ENCODE measurements at places on chromosomes 7 and 10. TPM values are rescaled to one million over a fixed set of nuclear protein-coding genes. Genes with fewer than 3 reads are reported as not detected.
A peak's percentile ranks its signal among the peaks of the same experiment; 100 is the strongest.

Gene PTN
- 2.1 TPM for total RNA-seq

DNA sequence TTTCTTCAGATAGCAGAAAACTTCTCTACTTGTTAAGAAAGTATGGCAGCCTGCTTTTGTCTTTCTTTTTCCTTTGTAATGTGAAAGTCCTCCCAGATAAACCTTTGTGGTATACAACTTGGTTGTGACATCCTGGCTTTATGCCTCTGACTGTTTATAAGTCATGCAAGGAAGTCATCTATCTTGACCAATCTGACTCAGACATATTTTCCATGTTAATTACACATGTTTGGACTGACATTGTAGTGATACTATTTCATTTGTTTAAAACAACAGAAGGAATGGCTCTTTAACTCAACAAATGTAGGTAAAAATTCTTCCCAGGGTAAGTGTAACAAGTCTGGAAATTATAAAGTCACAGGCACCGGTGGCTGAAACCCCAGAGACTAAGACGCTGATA lies 341.6 kb upstream of the MEOX2 start:
- peak; percentile 88 for DNase-seq

DNA sequence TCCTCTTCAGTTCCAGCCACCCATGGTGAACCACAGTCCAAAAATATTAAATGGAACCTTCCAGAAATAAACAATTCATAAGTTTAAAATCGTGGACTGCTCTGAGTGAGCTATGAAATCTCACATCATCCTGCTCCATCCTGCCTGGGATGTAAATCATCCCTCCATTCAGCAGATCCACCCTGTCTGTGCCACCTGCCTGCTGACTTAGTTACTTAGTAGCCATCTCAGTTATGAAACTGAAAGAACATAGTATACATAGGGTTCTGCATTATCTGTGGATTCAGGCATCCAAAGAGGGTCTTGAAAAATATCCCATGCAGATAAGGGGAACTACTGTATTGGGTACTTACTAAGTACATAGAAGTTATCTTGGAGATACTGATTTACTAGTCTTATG lies 89.0 kb downstream of the ST8SIA6 start:
- DNase-seq: no peak

DNA sequence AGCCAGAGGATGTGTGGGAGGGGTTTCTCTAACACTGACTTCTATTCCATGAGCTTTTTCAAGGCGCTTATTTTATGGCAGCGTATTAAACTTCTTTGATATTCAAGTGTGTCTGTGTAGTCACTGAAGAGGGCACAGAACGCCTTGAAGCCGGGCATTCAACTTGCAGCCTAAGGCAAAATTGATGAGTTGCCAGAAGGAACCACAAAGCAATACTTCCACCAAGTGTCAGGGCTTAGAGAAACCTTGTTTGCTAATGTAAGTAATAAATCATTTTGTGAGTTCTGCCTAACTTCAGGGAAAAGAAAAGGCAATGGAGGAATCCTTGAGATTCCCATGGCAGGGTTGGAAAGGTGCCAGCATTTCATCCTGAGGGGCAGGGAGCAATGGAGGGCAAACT lies 163.8 kb downstream of the LCOR start:
- DNase-seq: peak; percentile 40

Gene IDI2
- not detected for total RNA-seq

GRCh38 chr10:83909001-83909400 lies 230.3 kb upstream of the GHITM start:
- DNase-seq: no peak

GRCh38 chr7:72275382-72276070 lies 136.6 kb downstream of the CALN1 start:
- DNase-seq: no peak

DNA sequence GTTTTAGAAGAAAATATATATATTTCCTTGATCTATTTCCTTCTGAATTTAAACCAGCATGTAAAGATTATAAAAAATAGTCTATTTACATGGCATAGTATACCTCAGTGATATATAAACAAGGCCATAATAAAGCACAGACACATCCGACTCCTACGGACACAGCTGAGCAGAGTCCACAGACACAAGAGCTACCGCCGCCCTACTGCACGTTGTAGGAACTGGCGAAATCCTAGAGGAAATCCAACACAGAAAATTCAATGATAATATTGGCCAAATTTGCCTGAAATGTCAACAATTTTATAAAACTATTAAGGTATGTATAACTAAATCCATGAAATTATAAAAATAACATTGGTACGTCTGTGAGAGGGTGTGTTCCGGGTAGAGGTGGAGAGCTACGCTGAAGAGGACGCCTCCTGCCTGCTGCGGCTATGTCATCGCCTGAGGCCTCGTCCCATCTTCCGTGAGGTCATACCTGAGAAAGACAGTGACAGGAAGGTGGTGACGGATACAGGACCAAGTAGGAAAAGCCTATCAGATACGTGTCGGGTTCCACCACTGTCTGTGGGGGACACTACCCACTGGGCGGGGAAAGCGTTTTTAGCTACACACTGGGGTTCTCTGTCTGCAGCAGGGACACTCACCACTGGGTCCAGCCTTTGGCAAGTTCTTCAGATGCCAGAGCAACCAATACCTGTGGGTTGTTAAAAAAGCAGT lies 29.3 kb upstream of the NCAPG2 start:
- no peak for DNase-seq

GRCh38 chr10:4658777-4659176 lies 167.2 kb upstream of the AKR1E2 start:
- DNase-seq: no peak

Gene GPER1
- total RNA-seq: 5.9 TPM

Gene PSMA2
- 140 TPM for total RNA-seq

- DNase-seq: no peak
These were observed 118.1 kb upstream of the PHF14 start for GRCh38 chr7:10855583-10855982.

Gene MYOZ1
- 0.80 TPM for total RNA-seq

DNA sequence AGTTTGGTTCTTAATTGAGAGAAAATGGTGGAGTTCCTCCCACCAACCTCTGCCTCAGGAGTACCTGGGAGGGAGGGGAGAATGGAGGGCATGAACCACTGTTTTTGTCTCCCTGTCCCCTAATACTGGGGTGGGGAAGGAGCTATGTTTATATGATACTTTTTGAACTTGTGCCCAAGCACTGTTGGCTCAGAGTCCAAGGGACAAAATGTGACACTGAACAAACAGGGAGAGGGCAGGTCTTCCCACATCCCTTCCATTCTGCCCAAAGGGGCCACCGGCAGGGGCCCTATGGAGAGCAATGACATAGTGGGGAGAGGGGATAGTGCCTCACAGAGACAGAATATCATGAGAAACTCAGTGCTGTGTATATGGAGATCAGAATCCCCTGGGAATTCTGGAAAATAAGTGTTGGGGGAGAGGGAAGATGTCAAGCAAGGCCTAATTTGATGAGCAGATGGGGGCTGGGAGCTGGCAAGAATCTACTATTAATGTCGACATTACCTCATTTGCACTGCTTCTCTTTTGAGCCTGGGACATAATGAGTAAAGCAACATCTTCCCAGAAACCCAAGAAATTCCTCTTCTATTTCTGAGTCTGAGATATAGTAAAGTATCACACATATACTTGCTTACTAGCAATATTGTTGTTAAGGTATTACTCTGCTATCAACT lies 180.6 kb downstream of the CYP26A1 start:
- DNase-seq: no peak

- DNase-seq: no peak
These were observed 1262.6 kb upstream of the SORCS1 start for GRCh38 chr10:108427146-108427545.

DNA sequence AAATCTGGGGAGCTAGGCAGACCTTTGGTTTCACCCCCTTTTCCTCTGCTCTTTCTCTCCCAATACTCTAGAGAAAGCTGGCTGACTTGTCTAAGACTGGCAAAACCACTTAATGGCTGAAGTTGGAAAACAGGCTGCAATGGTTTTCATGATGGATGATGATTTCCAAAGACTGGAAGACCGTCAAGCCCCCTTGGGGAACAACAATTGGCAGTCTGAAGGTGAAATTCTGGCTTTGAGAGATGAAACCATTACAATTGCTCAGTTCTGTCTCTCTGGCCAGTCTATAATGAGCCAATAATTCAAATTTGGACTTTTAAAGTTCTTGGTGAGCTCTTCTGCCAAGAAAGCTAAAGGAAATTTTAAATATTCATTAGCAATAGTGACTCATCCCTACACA lies 680.5 kb downstream of the PARD3 start:
- DNase-seq: no peak

- no peak for DNase-seq
These were observed 12.0 kb downstream of the JAZF1 start for GRCh38 chr7:28168393-28169158.

- peak; percentile 87 for DNase-seq
These were observed 117.4 kb downstream of the CABCOCO1 start for GRCh38 chr10:61779950-61780659.

DNA sequence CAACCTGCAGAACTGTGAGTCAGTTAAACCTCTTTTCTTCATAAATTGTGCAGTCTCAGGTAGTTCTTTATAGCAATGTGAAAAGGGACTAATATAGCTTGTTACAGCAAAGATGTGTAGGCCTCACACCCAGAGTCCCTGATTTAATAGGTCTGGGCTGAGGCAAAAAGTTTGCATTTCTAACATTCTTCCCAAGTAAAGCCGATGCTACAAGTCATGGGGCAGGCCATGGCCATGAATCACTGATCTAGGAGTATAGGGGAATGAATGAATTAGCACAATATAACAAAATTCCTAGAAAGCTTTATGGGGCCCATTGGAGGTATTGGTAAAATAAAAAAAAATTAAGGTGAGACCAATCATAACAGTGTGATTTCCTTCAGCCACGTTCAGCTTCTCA lies 11.5 kb upstream of the AASS start:
- peak; percentile 26 for DNase-seq

- DNase-seq: no peak
These were observed 3.8 kb downstream of the VPS41 start for GRCh38 chr7:38905056-38905759.

GRCh38 chr10:110643653-110644597 lies at the start of gene RBM20:
TSS of gene RBM20 (plus strand) at chr10:110644336. CDS start at chr10:110644455, 119 bp downstream.
- DNase-seq: no peak

DNA sequence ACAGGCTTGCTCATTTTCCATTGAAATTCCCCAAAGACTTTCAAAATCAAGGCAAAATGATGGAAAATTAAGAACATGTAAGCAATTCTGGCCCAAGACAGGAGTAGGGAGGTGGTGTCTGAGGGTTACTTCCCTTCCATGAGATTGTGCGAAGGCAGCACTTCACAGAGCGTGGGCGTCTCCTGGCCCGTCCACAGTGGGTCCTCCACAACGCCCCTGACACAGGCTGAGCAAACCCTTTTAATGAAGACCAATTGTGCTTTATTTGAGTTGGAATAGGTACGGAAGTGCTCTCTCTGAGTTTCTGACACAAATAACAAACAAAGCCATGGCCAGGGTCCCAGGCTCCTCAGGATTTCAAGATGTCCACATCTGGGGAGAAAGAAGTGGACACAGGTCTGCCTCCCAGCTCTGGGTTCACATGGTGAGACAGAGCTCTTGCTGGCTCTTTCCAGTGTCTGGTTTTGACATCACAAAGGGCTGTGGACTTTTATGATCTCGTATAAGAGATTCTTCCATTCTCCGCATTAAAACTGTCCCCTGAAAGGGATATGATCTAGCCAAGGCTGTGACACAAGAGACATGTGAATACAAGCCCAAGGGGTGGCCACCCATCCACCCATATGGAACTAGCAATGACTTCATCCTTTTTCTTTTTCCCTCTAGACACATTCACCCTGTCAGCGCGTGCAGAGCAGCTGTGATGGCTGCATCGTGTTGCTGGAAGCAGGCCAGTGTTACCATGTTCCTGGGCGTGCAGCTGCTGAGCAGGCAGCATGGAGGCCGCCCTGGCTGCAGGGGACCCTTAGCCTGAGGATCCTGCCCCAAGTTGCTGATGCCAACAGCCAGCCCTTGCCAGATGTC lies 145.6 kb downstream of the ADAM12 start:
- DNase-seq: peak; percentile 75

DNA sequence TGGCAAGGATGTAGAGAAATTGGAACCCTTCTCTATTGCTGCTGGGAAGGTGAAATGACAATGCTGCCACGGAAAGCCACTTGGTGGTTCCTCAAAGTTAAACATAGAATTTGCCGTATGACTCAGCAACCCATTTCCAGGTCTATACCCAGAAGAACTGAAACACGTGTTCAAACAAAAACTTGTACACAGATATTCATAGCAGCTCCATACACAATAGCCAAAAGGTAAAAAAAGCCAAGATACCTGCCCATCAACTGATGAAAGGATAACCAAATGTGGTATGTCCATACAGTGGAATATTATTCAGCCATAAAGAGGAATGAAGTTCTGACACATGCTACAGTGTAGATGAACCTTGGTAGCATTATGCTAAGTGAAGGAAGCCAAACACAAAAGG lies 39.1 kb downstream of the LHPP start:
- DNase-seq: no peak

Gene HOGA1
- total RNA-seq: 0.48 TPM

Gene STEAP1B
- 60.3 TPM for total RNA-seq

Gene PIP
- not detected for total RNA-seq

DNA sequence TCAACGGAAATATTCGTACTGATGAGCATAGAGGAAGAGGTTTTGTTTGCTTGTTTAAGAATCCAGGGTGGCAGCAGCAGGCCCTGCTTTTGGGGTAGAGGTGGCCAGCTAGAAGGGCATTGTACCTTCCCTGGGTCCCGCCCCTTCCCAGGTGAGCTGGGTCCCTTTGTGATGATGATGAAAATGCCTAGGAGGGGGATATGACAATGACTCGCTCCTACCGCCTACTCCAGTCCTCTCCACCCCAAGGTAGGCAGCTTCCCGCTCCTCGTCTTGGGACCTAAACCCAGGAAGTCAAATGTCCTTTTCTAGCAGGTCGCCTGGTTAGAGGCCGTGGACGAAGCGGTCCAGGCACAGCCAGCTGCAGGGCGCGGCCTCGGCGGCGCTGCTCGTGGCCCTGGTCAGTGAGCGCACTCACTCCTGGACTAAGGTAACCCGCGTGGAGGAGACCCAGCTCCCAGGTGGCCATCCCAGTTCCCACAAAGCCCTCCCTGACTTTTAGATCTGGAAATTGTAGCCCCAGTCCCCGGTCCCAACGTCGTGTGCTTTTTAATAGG lies 141.4 kb downstream of the LSMEM1 start:
- DNase-seq: no peak

- no peak for DNase-seq
These were observed 337 bp downstream of the TRIL start for GRCh38 chr7:28957751-28958234.

- DNase-seq: no peak
These were observed 170.3 kb downstream of the NRP1 start for GRCh38 chr10:33164060-33164709.

- DNase-seq: no peak
These were observed 516.4 kb downstream of the RPS24 start for GRCh38 chr10:78550090-78550489.

GRCh38 chr7:138449580-138449979 lies 10.5 kb upstream of the TRIM24 start:
- DNase-seq: no peak

Gene ENTPD1
- total RNA-seq: not detected

Gene CYP2C19
- total RNA-seq: not detected
